CD4-positive, alpha-beta T cell treated with Interleukin-1 beta for 1 hour (primary cell): ENCODE measurements at places on chromosomes 12 and 14.

- DNase-seq: no peak
Observed at GRCh38 chr12:4719821-4720636, at the start of gene GALNT8. GALNT8 (plus strand) TSS chr12:4720400; CDS start chr12:4720678, 278 bp downstream.

GRCh38 chr14:69260190-69260860, 367 bp downstream of the GALNT16 start:
- DNase-seq: no peak

DNA sequence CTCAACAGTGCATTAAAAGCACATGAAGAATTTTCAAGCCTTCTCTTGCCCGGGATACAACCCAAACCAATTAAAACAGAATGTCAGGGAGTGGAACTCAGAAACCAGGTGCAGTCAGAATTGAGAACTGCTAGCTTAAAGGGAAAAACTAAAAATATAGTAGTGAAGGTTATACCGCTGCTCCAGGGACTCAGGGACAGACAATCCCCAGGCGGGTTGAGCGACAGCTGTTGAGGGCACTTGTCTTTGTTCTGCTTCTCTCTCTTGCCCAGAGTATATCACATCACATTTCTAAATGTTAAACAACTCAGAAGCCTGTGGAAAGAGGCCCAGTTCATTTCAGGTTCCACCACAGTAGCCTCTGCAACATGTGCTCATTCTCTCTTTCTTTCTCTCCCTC, 93.1 kb downstream of the SLC5A8 start:
- DNase-seq: no peak

DNA sequence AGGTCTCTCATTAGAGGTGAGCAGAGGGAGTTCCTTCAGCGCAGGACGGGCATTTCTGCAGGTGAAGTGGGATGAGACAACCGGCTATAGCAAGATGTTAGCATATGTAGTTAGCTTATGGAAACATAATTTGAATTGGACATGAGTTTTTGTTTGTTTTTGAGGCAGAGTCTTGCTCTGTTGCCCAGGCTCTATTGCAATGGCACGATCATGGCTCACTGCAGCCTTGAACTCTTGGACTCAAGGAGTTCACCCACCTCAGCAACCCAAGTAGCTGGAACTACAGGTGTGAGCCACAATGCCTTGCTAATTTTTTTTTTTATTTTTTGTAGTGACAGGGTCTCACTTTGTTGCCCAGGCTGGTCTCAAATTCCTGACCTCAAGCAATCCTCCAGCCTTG, 69.2 kb downstream of the RCOR1 start:
- no peak for DNase-seq
